ENCODE measurements at places on chromosomes 4 and X.

GRCh38 chr4:120692964-120693363 lies 229.6 kb downstream of the PRDM5 start:
- no peak for DNase-seq

- no peak for DNase-seq
Observed at GRCh38 chr4:139557556-139558110, 1.6 kb upstream of the SETD7 start.

DNA sequence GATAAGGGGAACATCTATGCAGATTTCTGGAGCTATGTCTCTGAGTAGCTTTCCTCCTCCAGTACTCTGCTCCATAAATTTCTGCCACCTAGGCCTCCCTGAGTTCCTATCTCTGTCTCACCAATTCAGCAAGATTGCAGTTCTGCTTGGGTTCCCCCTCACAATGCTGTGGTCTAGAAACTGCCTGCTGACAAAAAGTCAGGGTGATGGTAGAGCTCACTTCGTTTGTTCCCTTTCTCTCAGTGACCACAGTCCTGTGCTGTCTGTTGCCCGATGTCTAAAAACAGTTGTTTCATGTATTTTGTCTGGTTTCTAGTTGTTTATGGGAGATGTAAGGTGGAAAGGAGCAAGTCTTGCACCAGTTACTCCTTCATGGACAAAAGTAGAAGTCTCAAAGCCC lies 41.1 kb downstream of the AMMECR1 start:
- no peak for DNase-seq

DNA sequence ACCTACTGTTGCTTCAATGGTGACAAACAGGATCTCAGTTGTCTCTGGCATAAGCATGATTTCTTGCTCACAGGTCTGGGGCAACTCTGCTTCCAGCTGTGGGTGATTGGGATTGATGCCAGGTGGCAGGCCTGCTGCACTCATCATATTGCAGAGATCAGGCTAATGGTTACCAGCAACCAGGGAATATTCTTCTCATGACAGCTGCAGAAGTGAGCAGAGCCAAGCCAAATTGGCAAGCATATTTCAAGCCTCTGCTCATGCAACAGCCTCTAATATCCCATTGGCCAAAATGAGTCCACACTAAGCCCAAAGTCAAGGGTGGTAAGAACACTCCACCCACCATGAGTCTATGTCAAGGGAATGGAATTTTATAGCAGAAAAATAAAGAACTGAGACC lies 26.7 kb upstream of the TBC1D19 start:
- DNase-seq = no peak

DNA sequence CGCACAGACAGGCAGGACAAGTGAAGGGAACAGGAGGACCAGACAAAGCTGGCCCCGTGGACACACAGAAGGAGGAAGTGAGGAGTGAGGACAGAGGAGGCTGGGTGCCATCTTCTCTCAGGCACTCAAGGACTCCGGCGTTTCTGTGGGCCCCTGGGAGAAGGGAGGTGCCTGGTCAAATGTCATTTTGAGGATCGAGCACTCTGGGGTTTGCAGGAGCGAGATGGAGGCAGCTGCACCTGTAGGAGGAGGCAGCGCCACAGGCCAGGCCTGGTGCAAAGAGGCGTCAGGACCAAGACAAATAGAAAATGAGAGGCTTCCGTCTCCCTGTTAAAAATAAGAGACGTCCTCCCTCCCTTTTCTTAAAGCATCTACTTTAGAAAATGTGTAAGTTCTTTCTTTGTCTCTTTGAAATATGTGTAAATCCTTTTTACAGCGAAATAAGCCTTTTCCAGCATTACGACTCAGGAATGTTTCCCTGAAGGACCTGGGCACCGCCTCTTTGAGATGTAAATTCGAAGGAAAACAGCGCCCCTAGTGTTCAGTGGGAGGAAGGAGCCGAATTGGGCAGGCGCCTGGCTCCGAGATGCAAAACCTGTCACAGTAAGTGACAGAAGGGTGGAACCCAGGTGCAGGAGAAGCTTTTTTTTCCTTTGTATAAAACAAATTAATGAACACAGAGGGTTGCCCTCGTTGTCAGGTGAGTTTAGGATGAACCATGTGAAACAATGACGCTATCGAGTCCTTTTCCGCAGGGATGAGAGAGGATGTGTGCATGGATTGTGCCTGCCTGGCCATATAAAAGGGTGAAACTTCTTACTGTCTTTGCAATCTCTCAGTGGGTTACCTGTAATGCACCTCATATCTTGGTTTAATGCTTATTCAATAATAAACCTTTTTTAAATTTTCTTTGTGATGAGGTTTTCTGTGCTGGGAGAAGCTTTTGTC lies 1.4 kb upstream of the C4orf50 start:
- DNase-seq = no peak

GRCh38 chrX:137198040-137198439 lies 164.2 kb upstream of the GPR101 start:
- no peak for DNase-seq

Measured in effector CD8-positive, alpha-beta T cell (primary cell).